ENCODE measurements at places on chromosomes 13 and 19.

GRCh38 chr13:107753291-107753690 is 462.0 kb downstream of the LIG4 start:
- DNase-seq = no peak

DNA sequence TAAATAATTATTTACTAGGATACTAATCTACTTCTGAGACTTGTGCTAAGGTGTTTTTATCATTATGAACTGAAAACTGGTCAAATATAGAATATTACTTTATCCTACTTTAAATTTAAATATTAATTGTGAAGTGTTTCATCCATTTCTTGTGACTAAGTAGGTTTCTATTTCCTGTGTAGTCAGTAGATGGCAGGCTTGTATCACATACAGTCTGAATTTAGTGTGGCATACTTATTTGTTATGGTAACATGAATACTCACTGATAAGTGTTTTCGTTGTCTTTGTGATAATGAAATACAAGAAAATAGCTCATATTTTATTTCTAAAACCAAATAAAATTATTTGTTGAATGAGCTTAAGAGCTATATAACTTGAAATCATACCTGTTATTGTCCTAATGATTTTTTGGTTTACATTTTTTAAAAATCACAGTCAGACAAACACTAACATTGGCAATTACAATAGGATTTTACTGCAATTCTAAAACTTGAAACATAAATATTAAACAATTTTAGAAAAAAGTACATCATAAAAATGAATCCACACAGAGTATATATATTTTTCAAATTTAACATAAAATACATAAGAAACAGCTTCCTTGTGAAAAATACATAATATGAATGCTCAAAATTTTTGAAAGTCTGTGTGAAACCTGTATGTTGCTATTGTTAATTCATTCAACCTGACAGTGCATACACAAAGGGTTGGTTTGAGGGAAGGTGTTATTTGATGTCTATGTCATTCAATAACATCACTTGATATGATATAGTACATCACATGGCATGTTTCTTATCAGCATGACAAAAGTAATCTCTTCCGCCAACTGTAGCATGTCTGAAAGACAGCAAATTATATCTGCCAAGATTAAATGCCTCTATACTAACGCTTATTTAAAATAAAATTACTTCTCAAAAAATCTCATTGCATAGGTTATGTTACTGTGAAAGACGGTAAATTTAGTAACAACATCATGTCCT is 904.8 kb upstream of the PCDH20 start:
- DNase-seq = peak; percentile 78

DNA sequence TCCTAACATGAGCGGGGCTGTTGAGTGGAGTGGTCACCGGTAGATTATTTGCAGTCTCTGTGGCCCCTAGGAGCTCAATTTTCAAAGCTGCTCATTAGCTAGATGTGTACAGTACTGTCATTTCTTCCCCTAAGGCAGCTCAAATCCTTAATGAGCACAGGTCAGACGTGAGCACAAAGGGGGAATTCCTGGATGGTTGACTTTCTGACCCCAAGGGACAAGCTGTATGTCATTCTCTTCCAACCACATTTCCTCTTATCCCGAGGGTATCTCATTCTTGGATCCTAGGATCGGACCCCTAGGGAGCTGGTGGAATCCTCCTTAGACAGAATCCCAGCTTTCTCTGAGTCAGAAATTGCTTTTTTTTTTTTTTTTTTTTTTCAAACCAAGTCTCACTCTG is 5.7 kb upstream of the OR7G3 start:
- no peak for DNase-seq

DNA sequence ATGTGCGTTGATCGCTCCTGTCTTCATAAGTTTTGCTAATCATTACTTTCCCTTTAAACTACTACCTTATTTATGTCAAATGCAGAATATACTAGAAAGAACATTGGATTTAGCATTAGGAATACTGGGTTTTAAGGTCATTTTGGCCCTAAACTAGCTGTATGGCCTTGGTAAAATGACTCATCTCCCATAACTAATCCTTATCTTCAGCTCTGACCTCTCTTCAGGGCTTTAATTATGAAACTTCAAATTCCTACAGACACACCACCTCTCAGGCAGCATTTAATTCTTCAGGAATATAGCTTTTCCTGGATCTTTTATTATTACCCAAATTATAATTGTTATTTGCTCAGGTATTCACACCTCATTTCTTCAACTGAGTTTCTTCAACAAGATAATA is 121.2 kb downstream of the STARD13 start:
- DNase-seq = no peak

- DNase-seq = peak; percentile 17
Measured at GRCh38 chr13:42258747-42259146, 13.2 kb upstream of the AKAP11 start.

DNA sequence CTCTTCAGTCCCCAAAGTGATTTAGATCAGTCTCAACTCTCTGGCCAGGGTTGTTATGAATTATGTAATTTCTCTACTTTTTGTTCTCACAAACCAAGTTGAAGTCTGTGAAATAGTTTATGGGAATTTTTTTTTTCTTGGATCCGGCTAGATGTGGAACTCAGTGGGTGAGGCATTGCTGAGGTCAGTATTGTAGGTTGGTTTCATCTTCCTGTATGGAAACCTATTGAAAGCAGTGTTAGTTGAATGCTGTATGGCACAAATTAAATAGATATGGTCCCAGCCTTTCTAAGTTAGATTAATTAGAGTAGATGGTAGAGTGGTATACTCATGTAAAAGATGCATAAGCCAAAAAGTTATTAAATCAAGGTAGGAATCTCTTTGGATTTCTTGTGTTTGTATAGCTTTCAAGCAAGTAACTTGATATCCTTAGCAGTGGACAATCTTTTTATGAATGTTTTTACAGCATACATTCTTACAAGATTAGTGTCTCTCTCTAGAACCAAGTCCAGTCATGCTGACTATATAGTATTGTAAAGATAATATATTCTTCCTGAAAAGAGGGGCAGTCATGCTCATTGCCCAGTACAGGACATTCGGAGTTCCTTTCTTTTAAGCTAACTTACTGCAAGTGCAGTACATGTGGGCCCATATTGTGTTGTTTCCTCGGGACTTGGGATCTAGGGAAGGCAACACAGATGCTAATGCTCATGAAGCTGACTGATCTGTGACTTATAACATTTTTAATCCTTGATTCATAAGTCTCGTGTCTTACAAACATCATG is 2541.1 kb downstream of the PCDH9 start:
- DNase-seq = no peak

GRCh38 chr13:50783717-50784290 is 59.7 kb downstream of the DLEU7 start:
- no peak for DNase-seq

GRCh38 chr13:63901630-63902029 is 2486.0 kb upstream of the PCDH20 start:
- DNase-seq = no peak
